ENCODE measurements at places on chromosomes 12 and 14.

DNA sequence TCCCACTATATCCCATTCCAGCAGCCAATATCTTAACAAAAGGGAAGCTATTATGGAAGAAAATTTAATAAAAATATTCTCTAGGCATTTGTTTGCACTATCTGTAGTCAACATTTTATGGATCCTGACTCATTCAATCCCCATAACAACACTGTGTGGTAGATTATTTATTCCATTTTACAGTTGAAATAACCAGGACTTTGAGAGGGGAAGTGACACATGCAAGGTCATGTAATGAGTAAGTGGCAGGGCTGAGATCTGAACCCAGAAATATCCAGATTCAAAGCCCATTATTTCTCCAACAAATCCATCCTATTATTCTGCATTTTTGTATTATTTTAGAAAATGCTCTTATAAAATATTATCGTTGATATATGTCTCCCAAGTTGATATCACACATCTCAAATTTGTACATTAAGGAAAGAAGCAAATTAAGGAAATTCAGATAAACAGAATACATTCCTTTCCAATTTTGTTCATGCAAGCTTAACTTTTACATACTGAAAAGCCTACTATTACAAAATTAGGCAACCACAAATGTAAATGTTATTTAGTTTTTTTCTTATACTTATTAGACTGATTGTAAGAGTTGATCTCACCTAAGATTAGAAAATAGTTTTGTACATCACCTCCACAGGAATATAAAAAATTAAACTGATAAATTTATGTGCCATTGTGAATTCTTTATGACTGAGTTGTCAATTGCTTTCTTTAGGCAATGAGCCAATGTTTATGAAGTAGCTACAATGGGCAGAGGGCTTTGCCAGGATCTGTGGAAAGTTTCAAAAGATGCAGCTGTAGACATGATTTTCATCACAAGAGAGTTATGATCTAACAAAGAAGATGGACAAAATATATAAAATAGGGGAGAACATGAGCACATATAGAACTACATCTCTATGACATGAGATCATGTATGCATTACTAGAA, 55.1 kb upstream of the E2F7 start:
- no peak for DNase-seq

DNA sequence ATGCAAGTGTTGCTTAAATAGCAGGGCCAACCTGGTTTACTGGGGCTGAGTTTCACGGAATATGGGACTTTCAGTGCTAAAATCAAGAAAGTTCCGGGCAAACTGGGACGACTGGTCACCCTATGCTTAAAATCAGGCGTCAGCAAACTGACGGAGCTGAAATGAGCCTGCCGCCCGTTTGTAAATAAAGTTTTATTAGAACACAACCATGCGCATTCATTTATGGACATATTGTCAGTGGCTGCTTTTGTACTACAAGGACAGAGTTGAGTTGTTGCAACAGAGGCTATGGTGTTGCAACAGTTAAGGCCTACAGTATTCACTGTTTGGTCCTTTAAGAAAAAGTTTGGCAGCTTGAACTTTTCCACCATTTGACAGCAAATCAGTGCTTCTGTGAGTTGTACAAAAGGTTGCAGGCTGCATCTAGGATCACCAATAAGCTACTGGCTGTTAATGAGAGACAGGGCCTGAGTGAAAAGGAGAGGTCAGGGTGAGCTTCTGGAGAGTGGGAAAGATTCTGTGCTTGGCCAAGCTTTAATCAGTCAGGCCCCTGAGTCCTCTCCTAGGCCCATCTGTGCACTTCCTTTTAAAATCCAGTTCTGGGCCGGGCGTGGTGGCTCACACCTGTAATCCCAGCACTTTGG, 13.3 kb downstream of the SELPLG start:
- no peak for DNase-seq

- no peak for DNase-seq
Measured at GRCh38 chr14:23123419-23123818, 4.4 kb upstream of the CEBPE start.

GRCh38 chr12:116774020-116774419, 35.9 kb downstream of the RNFT2 start:
- DNase-seq, result no peak

DNA sequence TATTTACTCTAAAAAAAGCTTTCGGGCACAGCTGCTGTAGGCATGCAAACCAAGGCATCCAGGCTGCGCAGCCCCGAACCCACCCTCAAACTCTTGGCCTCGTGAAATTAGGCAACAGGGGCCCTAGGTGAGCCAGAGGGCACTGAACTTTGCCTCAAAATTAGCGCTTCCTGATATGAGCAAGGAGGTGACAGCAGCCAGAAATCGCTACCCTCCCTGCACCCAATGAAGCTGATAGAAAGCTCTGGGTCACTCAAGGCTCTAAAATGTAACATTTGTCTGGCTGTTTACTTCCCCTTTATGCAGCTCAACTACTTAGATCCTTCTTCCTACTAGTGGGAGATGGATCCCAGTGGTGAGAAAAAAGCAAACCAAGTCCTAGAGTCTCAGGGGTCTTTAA, 61.8 kb downstream of the PITPNM2 start:
- no peak for DNase-seq

Data from activated CD4-positive, alpha-beta T cell treated with anti-CD3 and anti-CD28 coated beads, Interleukin-2, amount 10 ng/mL, durations not matched to agents 24 days and 14 days (primary cell).